GF-D8 (cell line): ENCODE measurements at places on chromosomes 13 and 19.

DNA sequence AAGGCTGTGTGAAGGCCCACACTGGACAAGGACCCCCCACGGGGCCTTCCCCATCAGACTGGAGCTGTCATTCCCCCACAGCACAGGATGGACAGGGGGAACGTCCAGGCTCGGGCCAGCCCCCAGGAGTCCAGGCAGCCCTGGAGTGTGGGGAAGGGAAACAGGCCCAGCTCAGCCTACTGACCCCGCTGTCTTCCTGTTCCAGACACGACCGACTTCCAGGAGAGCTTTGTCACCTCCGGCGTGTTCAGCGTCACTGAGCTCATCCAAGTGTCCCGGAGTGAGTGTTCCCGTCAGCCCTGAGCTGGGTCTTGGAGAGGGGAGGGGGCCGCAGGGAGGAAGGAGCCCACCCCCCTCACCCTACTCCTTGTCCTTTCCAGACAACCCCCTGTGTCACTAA, 47.0 kb downstream of the SMIM24 start:
- no peak for DNase-seq

- DNase-seq, result no peak
These were observed 6.0 kb downstream of the SMARCA4 start for GRCh38 chr19:10966809-10967208.

DNA sequence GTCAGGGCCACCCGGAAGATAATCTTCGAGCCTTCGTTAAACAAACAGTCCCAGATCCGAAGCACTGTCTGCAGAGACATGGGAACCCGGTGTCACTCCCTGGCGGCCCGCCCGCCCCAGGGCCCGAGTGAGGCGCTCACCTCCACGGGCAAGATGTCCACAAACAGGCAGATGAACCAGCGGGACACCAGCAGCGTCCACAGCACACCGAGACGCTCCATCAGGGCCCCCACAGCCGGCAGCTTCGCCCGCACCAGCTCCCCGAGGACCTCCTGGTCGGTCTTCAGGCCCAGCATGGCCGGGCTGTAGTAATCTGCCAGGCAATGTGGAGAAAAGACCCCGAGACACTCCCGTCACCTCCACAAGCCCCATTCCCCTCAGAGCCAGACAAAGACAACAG, 28.7 kb downstream of the LAMP1 start:
- no peak for DNase-seq

DNA sequence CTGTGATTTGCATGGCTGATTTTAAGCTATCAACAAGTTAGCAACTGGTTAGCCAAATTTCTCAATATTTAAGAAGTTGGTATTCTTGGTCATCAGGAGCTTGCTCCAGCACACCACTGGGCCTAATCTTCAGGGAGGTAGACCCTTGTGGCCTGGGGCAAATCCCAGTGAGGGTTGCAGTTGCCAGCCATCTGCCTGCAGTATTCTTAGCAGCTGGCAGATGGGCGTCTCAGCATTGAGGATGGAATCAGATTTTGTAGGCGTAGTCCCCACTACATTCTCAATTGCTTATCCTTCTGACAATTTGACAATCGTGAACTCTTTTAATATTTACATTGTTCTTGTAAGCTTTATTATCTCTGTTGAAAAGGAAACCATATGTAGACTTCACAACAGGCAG, 1266.2 kb downstream of the SLITRK5 start:
- DNase-seq, result no peak

DNA sequence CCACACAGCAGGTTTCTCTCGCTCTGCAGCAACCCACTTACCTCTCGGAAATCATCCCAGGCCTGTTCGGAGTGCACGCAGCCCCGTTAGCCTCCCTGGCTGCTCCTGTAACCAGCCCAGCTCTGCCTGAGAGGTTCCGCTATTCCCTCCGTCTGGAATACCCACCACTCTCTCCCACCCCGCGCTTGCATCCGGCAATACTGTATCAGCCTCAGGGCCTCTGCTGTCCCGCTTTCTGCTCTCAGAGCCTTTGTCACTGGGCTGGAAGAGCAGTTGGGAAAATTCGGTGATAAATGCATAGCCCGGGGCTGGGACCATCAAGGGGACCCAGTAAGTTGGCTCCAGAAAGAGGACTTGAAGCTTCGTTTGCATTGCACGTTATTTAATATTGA, 759 bp upstream of the TLE6 start:
- DNase-seq, result no peak

DNA sequence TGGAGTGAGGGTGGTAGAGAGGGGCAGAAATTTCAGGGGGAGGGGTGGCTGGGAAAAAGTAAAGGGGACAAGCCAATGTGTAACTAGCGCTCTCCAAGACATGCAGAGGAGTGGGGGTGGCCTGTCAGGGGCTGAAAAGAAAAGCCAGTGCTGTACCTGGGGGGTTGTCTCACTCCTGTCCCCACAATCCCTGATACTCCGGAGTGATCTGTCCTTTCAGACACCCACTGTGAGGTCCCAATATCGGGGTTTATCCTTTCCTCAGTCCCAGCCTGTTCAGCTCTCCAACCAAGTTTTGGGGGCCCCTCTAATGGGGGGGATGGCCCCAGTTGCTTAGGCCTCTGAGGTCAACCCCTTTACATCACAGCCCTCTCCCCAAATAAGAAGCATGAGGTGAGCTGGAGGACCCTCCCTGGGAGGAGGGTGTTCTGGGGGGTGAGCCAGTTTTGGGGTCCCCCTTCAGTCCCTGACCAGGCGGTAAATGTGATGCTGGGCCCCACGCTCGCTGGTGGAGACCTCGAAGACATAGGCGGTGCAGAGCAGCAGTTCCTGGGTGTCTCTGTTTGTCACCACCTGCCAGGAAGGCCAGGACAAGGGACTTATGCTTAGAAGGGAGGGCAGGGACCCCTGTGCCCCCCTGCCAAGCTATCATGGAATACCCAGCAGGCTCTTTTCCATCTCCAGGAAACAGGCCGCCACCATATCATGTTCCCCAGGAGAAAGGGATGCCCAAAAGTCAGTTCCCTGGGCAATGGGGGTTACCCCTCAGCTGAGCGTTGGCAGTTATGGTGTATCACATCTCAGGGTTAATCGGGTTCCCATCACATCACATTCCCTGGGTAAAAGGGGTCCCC, 5.9 kb downstream of the CD37 start:
- no peak for DNase-seq

GRCh38 chr13:83221813-83222241, 660.4 kb downstream of the SLITRK1 start:
- DNase-seq, result no peak

DNA sequence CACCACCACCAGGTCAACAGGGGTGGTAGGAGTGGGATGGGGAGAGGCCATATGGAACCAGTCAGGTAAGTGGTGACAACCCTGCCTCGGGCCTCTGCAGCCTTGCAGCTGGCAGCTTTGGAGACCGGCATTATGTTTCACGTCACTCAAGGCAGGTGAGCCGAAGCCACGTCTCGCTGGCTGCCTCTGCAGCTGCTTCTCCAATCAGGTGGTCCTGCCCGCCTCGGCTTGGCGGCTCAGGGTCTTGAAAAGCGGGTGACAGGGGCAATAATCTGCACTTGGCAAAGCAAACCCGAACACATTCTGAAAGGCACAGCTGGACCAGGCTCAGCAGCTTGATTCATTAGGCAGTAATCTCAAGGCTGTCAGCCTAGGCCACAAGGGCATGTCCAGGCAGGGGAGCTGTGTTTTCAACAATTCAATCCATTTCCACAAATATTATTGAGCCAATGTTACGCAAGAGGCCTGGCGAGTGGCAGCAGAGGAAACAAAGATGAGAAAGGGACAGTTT, 77.4 kb upstream of the PCDH8 start:
- no peak for DNase-seq

GRCh38 chr13:99884913-99885312, 86.7 kb downstream of the ZIC5 start:
- DNase-seq, result no peak

- no peak for DNase-seq
These were observed 590 bp upstream of the LGI4 start for GRCh38 chr19:35135389-35135909.

DNA sequence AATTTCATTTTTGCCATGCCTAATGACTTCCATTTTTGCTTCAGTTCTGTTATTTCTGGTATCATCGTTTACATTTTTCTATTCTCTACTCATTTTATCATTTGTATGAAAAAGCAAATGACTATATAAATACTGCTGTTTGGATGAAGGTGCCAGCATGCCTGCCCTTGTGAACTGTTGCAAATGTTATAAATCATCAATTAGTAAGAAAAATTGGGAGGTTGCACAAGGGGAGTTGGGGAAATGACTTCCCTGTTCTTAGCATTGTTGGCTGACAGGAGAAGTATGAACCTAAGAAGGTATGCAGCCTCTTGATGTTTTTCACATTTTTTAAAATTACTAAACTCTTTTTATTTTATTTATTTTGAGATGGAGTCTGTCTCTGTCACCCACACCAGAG, 15.1 kb downstream of the SAFB start:
- no peak for DNase-seq

DNA sequence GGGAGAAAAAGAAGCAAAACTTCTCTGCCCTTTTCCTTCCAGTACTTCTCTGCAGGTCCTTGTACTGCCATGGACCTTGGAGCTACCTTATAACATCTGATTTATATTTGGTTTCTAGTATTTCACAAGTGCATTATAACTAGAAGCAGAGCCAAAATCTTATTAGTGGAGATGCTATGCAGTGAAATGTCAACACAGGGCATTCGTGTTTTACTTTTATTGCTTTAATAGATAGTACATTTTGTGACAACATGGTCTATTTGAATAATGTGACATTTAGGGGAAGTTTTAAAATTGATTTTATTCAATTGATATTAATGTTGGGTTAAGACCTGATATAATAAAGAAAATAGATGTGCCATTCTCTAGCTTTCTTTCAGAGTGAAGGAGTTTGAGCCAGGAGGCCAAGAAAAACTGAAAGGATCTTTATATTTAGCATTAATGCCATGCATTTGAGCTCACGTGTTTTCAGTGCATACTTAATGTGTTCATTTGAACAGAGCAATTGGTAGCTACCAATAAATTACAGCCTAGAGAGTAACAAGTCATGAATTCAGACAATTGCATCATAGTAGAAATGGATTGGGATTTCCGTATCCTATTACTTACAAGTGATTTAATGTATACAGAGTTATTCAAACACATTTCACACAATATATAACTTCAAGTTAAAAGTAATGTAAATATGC, 863.8 kb downstream of the GPC5 start:
- no peak for DNase-seq

DNA sequence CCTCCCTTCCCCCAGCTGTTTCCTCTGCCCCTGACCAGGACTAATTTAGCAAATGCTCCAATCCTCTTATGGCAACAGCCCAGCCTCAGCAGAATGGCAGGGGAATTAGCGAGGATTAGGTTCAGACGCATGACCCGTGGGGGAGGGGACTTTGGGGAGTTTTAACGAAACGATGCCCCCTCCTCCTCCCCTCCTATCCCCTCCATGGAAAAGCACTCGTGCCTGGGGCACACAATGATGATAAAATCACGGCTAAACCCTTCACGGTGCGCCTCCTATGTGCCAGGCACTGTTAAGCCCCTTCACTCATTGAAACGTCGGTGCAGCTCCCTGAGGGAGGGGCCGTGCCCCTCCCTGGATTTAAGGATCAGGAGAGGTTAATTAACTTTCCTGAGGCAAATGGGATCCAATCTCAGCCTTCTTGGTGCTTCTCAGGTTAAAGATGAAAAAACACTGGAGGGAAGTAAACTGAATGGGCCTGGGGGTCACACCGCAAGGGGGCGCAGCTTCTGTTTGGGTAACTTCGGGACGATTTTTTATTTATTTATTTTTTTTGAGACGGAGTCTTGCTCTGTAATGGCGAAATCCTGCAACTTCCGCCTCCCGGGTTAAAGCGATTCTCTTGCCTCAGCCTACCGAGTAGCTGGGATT, 10.1 kb upstream of the TPRX2 start:
- DNase-seq, result no peak
